Tibial nerve (tissue), 4 donors: ENCODE measurements at places on chromosomes 5 and 9. TPM values are rescaled to one million over a fixed set of nuclear protein-coding genes. Genes with fewer than 3 reads are reported as not detected.

- DNase-seq, result no peak
Measured at GRCh38 chr5:135253601-135254178, 145.3 kb downstream of the MACROH2A1 start.

GRCh38 chr9:124631326-124631725 lies 124.1 kb upstream of the NR5A1 start:
- no peak for DNase-seq

DNA sequence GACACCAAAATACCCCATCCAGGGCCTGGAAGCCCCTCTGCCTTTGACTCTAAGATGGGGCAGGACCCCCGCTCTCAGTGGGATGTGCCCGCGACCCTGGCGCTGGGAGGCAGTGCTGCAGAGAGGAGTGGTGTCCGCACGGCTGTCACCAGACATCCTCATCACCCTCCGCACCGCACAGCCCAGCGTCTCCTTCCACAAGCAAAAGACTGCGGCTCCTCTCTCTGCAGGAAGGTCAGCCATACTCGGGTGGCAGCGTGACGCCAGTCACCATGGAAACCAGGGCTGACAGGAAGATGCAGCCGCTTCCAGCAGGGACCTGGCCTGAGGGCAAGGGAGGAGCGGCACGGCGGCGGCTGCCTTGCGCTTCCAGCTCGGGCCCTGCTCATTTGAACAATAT lies 17.1 kb upstream of the SLC6A3 start:
- no peak for DNase-seq

DNA sequence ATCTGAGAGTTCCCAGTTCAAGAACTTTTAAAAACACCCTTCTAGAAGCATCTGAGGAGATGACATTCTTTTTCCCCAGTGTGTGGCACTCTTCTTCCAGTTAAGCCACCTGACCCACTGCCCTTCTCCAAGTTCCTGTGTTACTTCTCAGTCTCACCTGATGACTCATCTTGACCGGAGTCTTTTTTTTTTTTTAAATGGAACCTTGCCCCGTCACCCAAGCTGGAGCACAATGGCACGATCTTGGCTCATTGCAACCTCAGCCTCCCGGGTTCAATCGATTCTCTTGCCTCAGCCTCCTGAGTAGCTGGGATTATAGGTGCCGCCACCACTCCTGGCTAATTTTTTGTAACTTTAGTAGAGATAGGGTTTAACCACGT lies 224.1 kb upstream of the DAB2 start:
- no peak for DNase-seq

DNA sequence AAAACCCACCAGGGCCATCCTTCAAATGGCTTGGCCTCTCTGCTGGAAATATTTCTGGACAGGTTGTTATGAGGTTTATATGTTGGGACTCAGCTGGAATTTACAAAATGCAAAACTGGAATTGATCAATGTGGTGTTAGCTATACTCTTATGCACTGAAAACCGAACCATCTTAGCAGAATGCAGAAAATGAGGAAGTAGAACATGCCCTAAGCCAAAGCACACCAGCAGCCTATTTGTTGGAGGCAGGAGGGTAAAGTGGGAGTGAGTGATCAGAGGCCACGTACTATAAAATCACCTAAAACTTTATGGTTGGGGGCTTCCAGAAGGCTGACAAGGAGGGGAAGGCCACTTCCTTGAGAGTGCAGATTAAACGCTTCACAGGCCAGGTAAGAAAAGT lies 63.6 kb upstream of the C5orf63 start:
- DNase-seq, result no peak

GRCh38 chr9:92666236-92666635 lies 3.7 kb downstream of the IPPK start:
- no peak for DNase-seq

DNA sequence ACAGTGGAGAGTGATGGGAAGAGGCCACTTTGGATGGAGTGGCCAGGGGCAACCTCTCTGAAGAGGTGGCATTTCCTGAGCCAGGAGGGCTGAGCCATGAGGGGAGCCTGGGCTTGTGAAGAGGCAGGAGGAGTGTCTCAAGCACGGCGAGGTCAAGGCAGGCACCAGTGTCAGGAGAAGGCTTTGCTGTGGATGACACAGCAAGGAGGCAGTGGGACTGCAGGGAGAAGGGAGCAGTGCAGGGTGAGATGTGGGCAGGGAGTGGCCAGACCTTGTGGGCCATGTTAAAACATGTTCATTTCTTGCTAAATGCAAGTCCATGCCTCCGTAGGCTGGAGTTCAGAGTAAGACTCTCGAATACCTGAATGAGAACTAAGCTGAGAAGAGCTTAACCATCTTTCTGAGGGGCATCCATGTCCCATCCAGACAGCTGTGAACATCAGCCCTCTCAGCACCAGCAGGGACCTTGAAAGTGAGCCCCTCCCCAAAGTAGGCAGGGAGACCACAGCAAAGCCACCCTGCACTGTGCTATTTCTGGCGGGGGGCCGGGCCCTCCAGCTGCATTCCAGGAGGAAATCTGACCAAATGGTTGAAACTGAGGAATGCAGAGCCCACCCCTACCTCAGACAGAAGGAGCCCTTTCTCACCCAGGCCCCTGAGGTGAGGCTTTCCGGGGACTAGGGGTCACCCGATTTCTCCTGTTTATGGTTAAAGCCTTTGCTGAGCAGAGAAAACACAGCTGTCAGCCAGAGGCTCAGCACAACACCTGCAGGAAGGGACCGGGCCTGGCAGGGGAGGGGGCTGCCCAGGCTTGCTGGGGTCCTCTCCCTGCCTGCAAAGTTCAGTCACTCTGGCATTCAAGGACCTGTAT lies 16.1 kb upstream of the ARSI start:
- no peak for DNase-seq

- DNase-seq, result no peak
Measured at GRCh38 chr5:28862860-28863196, 1824.4 kb upstream of the CDH9 start.

DNA sequence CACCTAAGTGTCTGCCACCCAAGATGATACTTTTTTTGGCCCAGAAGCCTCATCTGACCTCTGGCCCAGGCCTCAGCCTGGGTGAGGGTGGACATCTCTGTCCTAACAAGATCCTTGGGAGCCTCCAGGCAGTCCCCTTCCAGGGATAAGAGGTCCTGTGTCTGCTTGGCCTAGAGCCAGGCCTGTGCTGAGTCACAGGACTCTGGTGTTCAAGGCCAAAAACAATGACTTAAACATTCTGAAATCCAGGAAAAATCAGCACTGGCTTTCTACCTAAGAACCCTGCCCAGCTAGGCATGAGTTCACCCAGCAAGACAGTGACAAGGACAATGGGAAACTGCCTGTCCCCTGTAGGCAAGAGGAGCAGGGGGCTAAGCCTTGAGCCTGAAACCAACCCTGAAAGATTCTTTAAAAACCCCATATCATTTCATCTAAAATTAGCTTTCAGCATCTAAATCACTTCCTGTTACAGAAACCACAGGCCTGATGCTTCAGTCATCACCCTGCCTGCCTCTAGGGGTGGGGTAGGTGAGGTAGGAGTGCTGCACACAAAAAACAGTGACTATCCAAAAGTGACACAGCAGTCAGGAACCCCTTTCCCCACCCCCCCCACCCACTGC lies 29.9 kb downstream of the CSF2 start:
- peak; percentile 49 for DNase-seq

DNA sequence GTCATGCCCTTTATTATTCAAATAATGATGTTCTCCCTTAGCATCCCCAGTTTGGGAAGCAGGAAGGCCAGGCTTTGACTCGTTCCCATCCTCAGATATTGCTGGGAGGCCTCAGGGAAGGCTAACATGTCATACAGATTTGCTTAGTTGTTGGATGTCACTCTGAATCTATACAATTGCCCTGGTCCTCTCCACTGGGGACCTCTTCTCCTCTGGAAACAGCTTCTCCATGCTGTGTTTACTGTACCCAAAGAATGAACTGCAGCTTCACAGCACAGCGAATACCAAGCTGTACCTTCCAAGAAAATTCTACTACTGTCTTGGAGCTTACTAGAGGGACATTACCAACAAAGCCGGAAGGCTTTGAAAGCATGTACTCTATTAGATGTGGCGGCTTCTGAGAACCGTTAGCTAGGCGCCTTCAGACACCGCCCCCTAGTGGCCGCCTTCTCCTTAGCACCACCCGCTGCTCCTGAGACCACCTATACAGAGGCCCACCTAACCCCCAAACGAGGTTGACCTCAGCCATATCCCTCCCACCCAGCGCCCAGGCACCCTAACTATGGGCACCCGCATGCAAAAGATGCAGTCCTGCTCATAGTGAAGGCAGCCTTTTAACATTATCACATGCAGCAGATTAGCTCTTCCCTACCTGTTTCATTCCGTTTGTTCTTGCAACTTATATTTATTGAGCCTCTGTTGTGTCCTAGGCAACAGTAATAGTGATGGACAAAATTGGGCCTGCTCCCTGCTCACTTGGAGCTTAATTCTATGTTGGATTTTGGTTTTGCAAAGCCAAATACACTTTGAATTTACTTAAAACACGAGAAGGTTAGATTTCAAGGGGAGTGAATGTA lies 34.9 kb upstream of the FOXI1 start:
- DNase-seq, result peak; percentile 16

GRCh38 chr5:142006363-142007236 lies 6.2 kb downstream of the GNPDA1 start:
- no peak for DNase-seq

- DNase-seq, result no peak
Measured at GRCh38 chr5:15544039-15544438, 44.1 kb downstream of the FBXL7 start.

DNA sequence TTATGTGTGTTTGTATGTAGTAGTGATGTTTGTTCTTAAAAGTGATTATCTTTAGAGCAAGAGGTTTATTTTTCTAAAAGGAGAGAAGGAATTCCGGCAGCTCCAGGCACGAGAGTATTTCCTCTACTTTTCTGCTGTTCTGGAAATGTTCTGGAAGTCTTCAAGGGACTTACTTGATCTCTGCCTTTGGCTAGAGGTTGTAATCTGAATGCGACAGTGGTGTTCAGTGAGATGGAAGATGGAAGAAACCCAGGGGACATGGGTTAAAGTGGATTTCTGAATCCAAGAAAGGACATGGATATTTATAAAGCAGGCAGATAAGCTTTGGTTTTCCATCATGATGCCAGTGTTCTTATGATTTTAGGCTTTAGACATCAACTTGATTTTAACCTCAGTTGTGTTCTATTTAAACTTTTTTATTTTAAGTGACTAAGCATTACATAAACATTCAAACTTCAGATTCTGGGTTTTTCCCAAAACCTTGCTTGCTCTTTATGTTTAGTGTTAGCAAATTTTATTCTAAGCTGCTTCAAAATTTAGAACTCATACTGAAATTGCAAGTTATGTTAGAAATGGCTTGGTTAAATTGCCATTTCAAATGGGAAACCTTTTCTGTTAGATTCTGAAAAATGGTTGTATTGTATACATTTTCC lies 3.6 kb downstream of the GPR21 start:
- DNase-seq, result no peak

SUSD3 gene
- total RNA-seq, result not detected

FRMD3 gene
- total RNA-seq, result 36.1 TPM

SLC34A3 gene
- total RNA-seq, result not detected

OLFML2A gene
- 94.3 TPM for total RNA-seq

MZB1 gene
- 2.1 TPM for total RNA-seq

MIER3 gene
- 49.8 TPM for total RNA-seq

TRIM23 gene
- total RNA-seq, result 24.5 TPM

ST6GALNAC6 gene
- total RNA-seq, result 193 TPM

TCF7 gene
- 7.2 TPM for total RNA-seq

ZFP2 gene
- total RNA-seq, result 2.4 TPM

TSTD2 gene
- 26.4 TPM for total RNA-seq
